ENCODE measurements at places on chromosomes 5 and 9.

DNA sequence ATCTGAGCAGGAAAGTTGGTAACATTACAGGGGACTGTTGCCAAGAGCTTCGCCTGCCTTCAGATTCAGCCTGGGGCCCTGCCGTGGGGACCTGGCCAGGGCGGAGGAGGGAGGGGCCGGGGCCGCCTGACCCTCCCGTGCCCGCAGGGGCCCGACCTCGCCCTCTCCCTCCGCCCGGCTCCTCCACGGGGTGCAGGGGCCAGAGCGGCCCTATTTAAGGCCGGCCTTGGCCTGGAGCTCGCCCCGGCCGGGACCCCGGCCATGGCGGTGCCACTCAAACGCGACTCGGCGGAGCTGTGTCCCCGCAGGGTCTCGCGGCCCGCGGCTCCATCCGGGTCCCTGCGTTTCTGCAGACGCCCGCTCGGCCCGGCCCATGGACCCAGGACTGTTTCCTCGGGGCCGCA, 757 bp downstream of the TMEM250 start:
- no peak for DNase-seq

DNA sequence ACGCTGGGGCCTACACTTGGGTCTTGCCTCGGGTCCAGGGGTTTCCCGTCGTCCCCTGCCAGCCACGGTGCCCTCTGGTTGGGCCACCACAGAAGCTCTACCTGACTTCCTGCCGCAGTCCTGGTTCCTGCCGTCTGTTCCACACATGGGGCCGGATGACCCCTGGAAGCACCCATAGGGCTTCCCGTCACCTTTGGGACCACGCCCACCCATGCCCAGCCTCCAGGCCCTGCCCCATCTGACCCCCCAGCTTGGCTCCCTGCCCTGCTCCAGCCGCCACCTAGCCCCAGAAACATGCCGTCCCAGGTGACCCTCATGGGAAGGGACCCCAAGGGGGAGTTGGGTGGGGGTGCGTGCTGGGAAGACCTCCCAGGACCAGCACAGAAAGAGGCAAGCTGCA, 13.7 kb downstream of the MRPL36 start:
- DNase-seq, result no peak

DNA sequence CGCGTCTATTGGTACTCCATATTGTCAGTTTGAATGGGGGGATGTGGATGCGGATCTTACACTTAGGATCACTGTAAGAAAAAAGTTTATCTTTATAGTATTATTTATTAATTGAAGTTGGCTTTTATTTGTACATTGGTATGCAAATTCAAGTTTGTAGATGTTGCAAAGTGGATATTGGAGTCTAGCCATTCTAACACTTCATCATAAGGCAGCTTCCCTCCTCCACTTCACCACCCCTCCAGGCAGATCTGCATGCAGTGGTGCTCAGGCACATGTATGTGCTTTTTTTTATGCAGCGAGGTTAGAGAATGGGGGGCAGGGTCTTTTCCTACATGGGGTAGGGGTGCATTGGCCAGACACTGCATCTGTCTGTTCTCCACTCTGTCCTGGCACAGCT, 84.3 kb downstream of the IQGAP2 start:
- DNase-seq, result no peak

DNA sequence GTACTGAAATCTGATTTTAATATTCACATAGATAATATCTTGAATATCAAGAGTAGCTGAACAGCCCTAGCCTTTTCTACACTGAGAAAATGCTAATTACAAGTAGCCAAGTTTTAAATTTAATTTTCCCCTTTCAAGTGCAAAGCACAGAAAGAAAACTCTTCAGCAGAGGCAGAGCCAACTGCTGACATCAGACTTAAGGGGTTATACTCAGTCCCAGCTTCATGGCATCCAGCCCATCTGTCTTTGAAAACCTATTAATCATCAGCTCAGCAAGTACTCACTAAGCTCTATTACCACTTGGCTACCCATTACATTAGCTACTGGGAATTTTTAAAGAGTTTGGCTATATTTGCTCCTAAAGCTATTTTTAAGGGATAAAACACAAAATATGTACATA, 220.5 kb downstream of the SLC12A2 start:
- no peak for DNase-seq

GRCh38 chr9:89021154-89021803, 30.0 kb downstream of the S1PR3 start:
- no peak for DNase-seq

- no peak for DNase-seq
Observed at GRCh38 chr5:128579093-128579492, 41.0 kb upstream of the FBN2 start.

DNA sequence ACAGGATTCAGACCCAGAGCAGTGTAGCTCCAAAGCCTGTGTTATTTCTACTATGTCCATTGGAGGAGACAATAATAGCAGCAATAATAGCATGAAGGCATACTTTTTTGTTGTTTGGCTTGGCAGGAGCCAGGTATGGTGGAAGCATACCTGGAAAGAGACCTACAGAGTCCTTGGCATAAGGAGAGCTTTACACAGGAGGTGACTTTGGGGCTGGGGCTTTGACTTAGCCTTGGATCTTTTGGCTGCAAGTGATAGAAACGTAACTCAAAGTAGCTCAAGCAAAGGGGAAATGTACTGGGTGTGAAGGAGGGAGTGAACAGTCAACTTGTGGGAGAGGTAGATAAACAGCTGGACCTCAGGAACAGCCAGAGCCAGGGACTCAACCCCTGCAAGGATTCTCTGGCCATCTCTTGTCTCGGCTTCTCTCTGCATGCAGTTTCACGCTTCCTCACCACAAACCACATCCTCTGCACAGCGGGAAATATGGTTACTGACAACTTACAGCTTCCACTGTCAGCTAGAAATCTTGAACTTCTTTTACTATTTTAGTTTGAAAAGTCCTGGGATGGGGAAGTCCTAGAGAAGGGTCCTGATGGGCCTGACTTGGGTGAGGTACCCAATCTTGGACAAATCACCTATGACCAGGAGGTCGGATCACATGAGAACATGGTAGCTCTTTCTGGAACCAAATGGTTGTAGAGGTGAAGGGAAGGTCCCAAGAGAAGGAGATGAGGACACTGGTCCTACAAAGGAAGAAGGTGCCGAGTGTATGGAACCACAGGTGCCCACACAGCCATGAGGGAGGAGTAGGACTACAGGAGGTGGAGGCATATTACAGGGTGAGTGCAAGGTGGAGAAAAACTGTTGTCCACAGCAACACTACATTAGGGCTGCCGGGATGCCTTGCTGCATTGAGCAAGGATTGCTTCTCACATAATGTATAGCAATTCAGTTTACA, 47.0 kb upstream of the TGFBR1 start:
- peak; percentile 89 for DNase-seq

- DNase-seq, result peak; percentile 40
Observed at GRCh38 chr9:97934321-97935115, 3.5 kb downstream of the HEMGN start.

DNA sequence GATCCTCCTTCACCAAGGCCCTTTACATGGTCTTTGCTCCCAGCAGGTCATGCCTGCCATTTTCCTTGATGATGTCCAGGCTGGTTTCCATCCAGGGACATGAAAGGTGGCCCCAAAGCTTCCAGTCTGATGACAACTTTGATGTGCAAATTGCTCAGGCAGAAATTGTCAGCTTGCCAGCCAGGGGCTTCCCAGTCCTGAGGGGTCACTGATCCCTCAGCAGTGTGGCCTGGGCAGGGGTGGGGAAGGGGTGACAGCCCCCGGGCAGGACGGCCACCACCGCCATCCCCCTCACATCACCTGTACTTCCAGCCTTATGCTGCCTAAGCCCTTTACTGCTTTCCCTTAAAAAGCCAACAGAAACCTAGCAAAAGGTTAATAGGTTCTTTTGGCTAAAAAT, 96.3 kb downstream of the ANKRD33B start:
- no peak for DNase-seq

DNA sequence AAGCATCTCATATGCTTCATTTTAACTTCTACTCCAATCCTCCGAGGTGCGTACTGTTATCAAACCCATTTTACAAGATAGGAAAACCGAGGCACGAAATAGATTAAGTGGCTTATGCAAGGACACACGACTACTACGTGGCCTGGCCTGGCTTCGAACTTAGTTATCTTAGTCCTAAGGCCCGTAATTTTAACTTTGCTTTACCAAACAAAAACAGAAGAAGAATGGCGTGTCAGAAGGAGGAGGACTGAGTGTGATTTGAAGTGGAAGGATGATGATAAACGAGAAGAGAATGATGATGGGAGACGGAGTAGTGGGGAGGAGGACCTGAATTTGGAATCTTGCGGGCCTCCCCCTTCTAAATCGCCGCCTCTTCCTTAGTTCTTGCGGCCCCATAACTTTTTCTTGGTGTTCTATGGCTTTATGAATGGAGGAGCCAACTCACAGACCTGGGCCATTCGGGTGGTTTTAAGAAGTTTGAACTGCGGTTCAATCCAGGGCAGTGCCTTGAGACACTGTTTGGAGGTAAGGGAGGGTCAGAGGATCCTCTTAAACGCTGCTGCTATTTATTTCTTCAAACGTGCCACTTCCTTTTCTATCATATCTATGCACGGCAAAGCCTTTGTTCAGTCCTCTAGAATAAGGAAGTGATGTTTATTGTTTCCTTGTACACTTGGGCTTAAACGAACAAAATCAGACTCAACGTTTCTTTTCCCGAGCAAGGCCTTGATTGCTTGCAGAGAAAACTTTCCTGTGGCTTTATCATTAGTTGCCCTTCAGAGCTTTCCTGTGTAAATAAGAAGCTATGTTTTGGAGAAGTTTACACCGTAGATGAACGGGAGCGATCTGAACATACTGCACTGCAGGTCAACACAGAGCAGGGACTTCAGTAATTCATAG, 795 bp downstream of the CNOT8 start:
- peak; percentile 15 for DNase-seq

DNA sequence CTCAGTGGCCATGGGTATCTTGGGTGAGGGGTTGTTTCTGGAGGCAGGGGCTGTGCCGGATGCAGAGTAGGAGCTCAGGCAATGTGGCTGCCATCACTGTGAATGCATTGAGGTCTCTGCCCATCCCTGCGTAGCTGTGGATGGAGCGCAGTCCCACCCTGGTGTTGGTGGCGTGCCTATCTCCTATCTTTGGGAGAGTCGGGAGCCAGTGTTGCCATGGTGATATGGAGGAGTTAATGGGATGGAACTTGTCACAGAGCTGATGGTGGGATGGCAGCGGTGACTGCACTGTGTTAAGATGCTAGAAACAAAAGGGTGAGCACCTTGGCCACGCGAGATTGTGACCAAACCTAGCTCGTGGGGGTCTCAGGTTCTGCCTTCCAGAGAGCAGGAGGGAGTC, 197.3 kb downstream of the MELK start:
- no peak for DNase-seq

DNA sequence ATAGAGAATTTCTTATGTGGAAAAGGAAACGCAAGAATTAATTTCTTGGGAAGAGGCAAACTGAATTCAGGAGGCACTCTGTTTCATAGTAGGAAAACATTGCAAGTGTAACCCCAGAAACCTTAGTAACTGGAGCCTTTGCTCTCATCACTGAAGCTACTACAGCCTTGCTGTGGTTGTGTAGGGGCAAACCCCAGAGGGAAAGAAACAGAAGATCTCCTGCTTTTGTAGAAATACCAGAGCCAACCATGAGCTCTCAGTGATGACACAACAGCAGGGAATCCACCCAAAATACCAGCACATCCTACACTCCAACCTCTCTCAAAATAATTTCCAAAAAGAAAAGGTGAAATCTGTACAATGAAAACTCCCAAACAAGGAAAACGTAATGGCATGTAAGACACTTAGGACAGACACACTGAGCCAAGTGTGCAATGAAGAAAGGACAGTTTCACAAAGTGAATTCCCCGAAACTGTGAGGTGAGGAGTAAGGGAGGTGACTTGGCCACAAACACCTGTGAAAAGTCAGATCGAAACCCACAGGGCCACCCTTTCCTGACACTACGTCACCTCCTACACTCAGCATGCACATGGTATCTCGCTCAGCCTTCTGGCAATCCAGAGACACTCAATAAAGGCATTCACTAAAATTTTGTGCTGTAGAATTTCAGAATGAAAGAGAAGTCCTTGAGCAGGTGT, 8.5 kb upstream of the ACSL6 start:
- DNase-seq, result peak; percentile 89

- DNase-seq, result no peak
Observed at GRCh38 chr9:134539586-134540194, 101.9 kb upstream of the COL5A1 start.

- no peak for DNase-seq
Observed at GRCh38 chr5:44294516-44294915, 94.7 kb downstream of the FGF10 start.

GRCh38 chr9:87641067-87641466, 84.9 kb upstream of the CTSL start:
- no peak for DNase-seq

- DNase-seq, result no peak
Observed at GRCh38 chr9:131469951-131470350, 32.8 kb upstream of the POMT1 start.

DNA sequence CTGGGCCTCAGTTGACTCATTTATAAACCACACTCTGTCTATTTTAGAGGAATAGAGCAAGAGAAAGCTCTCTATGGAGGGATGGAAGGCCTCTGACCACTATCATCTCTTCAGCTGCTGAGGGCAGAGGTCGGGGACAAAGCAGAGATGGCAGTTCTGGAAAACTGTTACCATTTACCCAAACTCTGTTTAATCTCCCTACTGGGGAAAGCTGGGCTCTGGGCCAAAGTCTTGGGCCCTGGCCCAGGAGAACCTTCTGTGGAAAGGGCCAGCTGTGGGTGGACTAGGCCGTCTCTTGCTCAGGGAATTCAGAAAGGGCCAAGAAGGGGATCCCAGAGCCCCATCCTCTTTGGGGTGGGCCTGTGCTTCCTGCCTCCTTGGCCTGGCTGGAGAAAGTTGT, 100.0 kb downstream of the PSD2 start:
- no peak for DNase-seq

GRCh38 chr5:35129921-35130485, 82.3 kb upstream of the AGXT2 start:
- peak; percentile 80 for DNase-seq

GRCh38 chr9:86795823-86796553, 151.3 kb downstream of the GAS1 start:
- no peak for DNase-seq

DNA sequence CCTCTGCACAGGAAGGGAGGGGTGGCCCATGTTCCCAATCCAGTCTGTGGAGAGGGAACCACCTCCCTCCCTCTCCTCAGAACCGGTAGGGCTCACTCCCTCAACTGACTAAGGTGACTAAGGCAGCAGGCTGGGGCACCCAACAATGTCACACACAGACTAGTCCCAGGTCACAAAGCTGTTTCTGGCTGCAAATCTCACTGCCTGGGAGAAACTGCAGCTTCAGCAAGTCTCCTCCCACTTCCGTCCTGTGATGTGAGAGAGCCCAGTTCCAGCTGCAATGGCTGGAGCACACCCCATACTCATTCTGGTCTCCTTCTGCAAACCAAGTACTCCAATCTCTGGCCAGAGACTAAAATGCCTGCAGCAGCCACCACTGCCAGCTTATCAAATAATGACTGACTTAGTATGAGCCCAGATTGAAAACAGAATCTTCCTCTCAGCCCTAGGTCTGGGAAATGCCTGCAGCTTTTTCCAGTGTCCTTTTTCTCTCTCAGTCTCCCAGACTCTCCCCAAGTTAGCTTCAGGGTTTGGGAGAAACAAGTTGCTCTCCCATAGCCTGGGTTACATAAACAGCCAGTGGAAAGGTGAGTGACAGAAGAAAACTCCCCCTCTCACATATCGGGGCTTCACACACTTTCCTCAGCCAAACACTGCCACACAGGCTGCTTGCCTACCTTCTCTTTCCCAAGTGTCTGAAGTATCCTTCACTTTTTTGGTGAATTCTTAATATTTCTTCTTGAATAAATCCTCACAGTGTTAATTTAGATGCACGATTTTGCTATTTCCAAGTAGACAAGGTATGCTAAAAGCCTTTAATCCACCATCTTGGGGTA, 247.4 kb upstream of the RASA1 start:
- DNase-seq, result peak; percentile 56

GRCh38 chr5:58902765-58903164, 319.9 kb downstream of the RAB3C start:
- no peak for DNase-seq

GRCh38 chr5:79507251-79508205, 6.4 kb downstream of the HOMER1 start:
- DNase-seq, result no peak
